ENCODE measurements at places on chromosomes 6 and 20.
A peak's percentile ranks its signal among the peaks of the same experiment; 100 is the strongest.

GRCh38 chr20:62656197-62656918 lies 14.1 kb downstream of the SLCO4A1 start:
- no peak for DNase-seq

DNA sequence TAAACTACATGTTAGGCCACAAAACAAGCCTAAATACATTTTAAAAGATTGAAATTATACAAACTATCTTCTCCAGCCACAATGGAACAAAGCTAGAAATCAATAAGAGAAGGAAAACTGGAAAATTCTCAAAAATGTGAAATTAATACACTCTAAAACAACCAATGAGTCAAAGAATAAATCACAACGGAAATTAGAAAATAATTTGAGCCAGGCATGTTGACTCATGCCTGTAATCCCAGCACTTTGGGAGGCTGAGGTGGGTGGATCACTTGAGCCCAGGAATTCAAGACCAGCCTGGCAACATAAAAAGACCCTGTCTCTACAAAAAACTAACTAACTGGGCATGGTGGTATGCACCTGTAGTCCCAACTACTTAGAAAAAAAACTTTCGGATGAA lies 6.3 kb upstream of the WFDC13 start:
- no peak for DNase-seq

GRCh38 chr6:71997341-71997740 lies 111.0 kb downstream of the RIMS1 start:
- no peak for DNase-seq

DNA sequence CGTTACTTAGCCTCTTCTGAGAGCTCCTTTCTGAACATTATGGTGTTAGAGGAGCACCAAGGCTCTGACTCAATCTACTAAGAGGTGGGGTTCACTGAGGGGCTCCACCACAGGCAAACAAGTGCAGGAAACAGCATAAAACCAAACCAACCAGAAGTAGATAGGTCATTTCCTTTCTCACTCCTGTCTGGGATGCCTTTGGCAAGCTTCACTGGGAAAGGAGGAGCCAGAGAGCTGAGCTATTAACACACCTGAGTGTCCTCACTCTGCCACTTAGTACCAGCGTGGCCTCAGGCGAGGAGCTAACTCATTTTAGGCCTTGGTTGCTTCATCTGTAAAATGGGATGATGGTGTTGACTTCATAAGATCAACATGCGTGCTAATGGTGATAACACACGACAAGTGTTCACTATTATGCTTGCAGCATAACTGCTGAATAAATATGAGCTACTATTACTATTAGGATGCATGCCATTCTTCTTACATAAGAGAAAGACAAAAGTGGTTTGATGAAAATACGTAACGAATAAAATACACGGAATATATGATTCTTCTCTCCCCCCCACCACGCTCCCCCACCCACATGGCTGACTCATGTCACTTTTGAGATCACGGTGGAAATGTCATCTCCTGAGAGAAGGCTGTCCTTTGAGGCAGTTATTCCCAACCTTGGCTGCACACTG lies 185.4 kb downstream of the BCAS1 start:
- peak; percentile 55 for DNase-seq

DNA sequence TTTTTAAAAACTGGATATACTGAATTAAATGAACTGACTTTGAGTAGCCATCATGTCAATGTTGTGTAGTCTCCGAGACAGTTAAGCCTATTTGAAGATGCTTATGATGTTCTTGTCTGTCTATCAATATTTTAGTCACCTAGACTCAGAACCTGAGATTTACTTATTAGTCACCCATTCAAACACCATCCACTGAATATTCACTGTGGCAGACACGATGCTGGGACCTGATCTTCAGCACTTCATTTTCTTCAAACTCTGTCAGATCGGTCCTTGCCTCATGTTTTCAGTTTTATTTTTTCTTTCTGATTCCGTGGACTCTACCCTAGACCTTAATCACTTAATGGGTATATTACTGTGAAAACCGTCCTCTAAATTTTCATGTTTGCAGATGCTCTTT lies 123.7 kb upstream of the MCHR2 start:
- DNase-seq = no peak

GRCh38 chr6:101907356-101908217 lies 514.1 kb downstream of the GRIK2 start:
- DNase-seq = no peak

- DNase-seq = no peak
These were observed 255.3 kb upstream of the GJE1 start for GRCh38 chr6:141877275-141877983.

GRCh38 chr20:5531318-5532081 lies 214.7 kb upstream of the PROKR2 start:
- DNase-seq = no peak

GRCh38 chr6:161544801-161545480 lies 271.1 kb upstream of the AGPAT4 start:
- no peak for DNase-seq

- no peak for DNase-seq
These were observed 65.5 kb downstream of the SMOC2 start for GRCh38 chr6:168506460-168506859.

- no peak for DNase-seq
These were observed 129.0 kb downstream of the KIF16B start for GRCh38 chr20:16444057-16444777.

DNA sequence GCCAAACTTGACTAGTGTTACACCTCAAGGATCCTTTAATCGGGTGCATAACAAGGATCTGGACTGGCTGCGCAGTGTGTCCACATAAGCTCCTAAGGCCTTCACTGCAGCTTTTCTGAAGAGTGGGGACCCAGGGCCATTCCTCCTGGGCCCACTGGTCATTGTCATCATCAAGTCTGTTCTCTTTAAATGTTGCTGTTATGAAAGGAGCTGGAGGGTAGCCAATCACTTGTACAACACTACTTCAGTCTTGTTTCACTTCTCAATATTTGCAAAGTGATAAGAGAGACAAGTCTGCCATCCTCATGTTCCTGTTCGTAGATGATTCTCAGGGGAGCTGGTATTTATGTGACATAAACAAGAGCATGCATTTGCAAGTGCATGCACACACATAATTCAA lies 149.8 kb downstream of the SYNDIG1 start:
- no peak for DNase-seq

- DNase-seq = no peak
These were observed 23.1 kb upstream of the FBXO9 start for GRCh38 chr6:53042112-53042511.

DNA sequence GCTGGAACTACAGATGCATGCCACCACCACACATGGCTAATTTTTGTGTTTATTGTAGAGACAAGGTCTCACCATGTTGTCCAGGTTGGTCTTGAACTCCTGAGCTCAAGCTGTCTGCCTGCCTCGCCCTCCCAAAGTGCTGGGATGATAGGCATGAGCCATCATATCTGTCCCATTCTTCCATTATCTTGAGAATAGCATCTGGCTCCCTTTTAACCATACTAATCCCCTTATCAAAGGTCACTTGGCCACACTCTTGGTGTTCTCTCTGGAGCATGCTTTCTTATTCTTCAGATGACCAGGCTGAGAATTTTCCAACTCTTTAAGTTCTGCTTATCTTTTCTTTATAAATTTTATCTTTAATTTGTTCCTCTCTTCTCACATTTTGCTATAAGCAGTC lies 15.9 kb upstream of the TRERF1 start:
- no peak for DNase-seq

GRCh38 chr6:26594131-26594498 lies 2.6 kb upstream of the ABT1 start:
- no peak for DNase-seq

- DNase-seq = no peak
These were observed 32.7 kb downstream of the CFAP61 start for GRCh38 chr20:20085071-20085470.

GRCh38 chr6:26575494-26575939 lies 21.2 kb upstream of the ABT1 start:
- no peak for DNase-seq

- no peak for DNase-seq
These were observed at the start of gene ESR1 for GRCh38 chr6:151807513-151808370. Gene ESR1, plus strand, starts transcription at chr6:151807682. Its CDS starts 231 bp downstream, at chr6:151807913.

- no peak for DNase-seq
These were observed 78.1 kb downstream of the AFDN start for GRCh38 chr6:167904791-167905190.

GRCh38 chr6:15287670-15288375 lies 42.0 kb downstream of the JARID2 start:
- DNase-seq = no peak

GRCh38 chr6:157847846-157848245 lies 24.8 kb downstream of the SNX9 start:
- no peak for DNase-seq

DNA sequence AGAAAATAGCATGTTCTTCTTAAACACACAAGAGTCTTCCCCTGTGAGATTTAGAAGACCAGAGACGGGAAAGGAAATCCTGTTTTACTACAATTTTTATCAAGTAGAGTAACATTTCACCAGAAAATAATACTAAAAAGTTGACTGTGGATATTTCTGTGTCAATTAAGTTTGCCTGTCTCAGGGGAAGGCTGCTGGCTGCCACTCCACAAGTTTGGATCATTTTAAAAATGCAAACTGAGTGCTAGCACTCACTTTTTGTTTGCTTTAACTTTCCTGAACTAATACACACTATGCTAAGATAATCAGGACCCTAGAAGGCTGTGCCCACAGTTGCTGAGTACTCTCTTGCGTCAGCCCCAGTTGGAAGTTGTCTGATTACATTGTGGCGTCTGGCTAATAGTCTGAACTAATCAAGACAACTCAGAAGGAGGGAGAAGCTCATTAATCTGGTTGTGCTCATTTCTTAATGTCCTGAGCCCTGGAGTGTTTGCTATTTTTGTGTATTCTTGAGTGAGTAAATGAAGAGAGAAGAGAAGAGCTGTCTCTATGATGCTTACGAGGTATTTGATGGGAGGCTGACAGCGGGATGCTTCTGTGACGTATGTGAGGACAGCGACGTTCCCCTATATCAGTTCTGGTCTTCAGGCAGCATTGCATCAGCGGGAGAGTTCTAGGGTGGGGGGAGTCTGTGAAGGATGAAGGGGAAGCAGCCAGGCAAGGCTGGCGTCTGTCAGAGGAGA lies 664.2 kb downstream of the QKI start:
- no peak for DNase-seq

GRCh38 chr20:40803381-40803780 lies 114.3 kb upstream of the MAFB start:
- DNase-seq = no peak

DNA sequence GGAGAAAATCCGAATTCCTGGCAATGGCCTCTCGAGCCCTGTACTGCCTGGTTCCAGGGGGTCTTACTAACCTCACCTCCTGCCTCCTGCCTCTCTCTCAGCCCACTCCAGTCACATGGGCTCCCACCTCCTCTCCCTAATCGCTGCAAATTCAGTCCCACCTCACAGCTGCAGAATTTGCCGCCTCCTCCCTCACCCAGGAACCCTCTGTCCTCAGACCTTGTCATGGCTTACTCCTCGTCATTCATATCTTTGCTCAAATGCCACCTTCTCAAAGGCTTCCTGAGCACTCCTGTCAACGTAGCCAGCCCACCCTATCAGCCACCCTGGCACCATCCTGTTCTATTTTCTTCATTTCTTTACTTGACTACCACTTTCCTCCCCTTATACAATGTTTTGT lies 89.0 kb downstream of the SLC2A10 start:
- DNase-seq = no peak

- no peak for DNase-seq
These were observed 79.6 kb downstream of the RPS12 start for GRCh38 chr6:132893772-132894490.

GRCh38 chr6:44454198-44454597 lies 66.7 kb downstream of the CDC5L start:
- no peak for DNase-seq

- DNase-seq = no peak
These were observed 106.6 kb upstream of the SNX9 start for GRCh38 chr6:157716251-157716995.

DNA sequence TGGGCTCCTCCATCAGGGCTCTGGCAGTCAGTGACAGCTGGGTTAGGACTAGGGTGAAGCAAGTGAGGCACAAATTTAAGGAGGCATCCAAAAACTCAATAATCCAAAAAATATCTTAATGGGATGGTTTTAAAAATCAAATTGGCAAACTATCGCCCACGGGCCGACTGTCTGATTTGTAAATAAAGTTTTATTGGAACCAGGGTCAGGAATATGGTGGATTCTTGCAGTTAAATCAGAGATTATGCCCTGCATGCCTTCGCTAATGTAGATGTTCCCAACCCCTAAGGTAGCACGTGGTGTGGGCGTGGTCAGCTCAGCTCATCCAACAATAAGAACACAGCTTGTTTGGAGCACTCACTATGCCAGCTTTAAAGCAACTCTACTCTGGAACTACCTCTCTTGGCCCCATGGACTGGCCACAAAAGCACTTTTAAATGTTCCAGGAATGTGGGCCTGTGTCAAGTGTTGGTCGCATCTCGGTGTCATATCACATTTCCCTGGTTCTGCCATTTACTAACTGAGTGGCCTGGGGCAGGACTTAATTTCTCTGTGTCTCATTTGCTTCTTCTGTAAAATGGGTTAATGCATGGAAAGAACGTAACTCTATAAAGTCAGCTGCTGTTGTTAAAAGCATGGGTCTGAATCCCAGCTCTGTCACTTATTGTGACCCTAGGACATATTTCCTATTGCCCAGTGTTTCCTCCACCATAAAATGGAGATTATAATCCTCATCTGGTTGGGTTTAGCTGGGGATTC lies 7.0 kb downstream of the TP53RK start:
- no peak for DNase-seq

GRCh38 chr6:164693944-164694343 lies 615.5 kb downstream of the C6orf118 start:
- no peak for DNase-seq

GRCh38 chr20:10863337-10864060 lies 189.7 kb upstream of the JAG1 start:
- DNase-seq = no peak

GRCh38 chr6:25694366-25694765 lies 42.4 kb downstream of the SCGN start:
- DNase-seq = no peak

GRCh38 chr20:23165307-23165750 lies 79.2 kb upstream of the CD93 start:
- DNase-seq = no peak

GRCh38 chr6:87767478-87767877 lies 65.4 kb upstream of the AKIRIN2 start:
- DNase-seq = no peak

- no peak for DNase-seq
These were observed 85.8 kb downstream of the MAP3K5 start for GRCh38 chr6:136706430-136706829.

DNA sequence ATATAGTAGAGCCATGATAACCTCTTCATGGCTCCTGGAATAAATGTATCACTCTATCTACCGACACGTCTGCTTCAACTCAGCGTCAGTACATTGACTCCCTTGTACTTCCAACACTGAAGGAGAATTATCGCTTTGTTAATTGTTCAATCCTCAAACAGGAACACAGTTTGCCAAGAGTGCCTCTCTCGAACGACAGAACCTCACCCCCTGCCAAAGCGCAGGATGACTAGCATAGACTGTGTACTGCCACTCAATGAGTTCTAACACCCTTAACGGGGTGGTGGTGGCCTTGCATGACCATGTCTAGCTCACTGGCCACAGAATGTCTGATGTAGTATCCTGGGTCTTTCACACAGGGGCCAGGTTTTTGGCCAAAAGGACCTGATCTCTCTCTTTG lies 81.4 kb upstream of the HEY2 start:
- no peak for DNase-seq
